AG10803 (cell line): ENCODE measurements at places on chromosomes 16 and 17.
A peak's percentile ranks its signal among the peaks of the same experiment; 100 is the strongest.

DNA sequence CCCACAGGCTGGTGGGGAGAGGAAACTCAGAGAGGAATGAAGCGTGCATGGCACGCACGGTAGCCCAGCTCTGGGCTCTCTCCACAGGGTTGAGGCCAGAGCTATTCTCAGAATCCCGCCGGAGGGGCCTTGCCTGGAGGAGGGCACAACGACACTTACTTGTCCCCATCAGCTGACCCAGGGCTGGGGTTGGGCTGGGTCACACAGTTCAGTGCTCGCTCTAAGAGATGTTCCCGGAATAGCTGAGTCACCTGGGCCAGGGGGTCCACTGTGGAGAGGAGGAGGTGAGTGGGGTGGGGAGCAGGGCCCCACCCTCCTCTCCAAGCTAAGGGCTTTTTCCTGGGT lies 21.8 kb downstream of the SREBF1 start:
- no peak for DNase-seq

DNA sequence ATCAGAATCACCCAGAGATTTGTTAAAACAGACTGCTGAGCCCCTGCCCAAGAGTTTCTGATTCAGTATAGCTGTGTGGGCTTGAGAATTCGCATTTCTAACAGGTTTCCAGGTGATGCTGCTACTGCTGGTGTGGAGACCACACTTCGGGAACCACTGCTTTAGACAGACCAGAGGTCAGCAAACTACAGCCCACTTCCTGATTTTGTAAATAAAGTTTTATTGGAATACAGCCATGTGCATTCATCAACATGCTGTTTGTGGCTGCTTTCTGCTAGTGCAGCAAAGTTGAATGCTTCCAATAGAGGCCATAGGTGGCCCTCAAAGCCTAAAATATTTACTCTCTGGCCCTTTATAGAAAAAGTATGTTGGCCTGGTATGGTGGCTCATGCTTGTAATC lies 32.6 kb upstream of the CLEC19A start:
- no peak for DNase-seq

- DNase-seq: peak; percentile 7
Observed at GRCh38 chr17:39400547-39401411, 647 bp downstream of the FBXL20 start.

DNA sequence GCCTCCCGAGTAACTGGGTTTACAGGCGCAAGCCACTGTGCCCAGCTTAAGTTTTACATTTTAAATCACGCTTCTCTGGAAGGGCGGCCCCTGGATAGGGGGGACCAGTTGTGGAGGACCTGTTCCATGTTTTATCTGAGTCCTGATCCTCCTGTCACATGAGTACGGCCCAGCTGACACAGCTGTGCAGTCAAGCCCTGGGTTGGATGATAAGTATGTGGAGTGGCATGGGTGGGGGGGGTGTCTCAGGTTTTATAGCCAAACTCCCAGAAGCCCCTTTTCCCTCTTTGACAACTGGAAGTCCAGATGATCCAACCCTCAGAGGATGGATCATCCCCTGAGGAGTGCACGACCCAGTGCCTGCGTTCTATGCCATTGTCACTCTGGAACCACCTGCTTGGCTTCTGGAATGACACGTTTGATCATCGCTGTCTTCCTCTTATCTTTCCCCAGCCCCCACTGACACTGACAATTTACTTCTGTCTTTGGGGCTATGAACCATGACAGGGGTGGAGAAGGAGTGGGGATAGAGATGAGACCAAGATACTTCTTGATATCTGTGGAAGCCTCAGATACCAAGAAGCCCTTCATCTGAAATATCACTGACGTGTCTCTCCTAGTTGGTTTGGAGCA lies 191.2 kb downstream of the MSI2 start:
- no peak for DNase-seq

GRCh38 chr17:40800381-40800780 lies 622 bp upstream of the KRT28 start:
- DNase-seq: no peak

DNA sequence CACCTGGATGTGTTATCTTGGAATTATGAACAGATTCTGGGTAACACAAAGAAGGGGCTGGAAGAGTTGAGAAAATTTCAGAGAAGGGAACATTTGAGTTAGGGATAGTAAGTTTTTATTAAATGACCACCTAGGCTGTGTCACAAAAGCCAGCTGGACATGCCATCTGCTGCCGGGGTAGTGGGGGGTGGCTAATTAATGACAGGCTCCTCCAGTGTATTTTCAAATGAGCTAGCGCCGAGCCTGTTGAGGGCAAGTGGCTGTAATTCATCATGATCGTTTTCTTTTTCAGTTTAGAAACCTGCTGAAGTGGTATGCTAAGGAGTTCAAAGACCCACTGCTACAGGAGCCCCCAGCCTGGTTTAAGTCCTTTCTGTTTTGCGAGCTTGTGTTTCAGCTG lies 6.2 kb downstream of the TMEM97 start:
- no peak for DNase-seq

DNA sequence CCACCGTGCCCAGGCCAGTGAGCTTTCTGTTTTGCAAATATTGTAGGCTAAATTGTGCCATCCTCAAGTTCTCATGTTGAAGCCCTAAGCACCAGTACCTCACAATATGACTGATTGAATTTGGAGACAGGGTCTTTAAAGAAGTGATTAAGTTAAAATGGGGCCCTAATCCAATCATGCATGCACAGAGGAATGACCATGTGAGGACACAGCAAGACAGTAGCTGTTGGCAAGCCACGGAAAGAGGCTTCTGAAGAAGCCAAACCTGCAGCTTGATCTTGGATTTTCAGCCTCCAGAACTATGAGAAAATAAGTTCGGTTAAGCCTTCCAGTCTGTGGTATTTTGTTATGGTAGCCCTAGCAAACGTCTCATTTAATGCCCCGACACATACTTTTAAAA lies 24.9 kb downstream of the TOM1L2 start:
- DNase-seq: no peak

GRCh38 chr17:8922451-8922850 lies 43.1 kb downstream of the PIK3R5 start:
- DNase-seq: peak; percentile 96

DNA sequence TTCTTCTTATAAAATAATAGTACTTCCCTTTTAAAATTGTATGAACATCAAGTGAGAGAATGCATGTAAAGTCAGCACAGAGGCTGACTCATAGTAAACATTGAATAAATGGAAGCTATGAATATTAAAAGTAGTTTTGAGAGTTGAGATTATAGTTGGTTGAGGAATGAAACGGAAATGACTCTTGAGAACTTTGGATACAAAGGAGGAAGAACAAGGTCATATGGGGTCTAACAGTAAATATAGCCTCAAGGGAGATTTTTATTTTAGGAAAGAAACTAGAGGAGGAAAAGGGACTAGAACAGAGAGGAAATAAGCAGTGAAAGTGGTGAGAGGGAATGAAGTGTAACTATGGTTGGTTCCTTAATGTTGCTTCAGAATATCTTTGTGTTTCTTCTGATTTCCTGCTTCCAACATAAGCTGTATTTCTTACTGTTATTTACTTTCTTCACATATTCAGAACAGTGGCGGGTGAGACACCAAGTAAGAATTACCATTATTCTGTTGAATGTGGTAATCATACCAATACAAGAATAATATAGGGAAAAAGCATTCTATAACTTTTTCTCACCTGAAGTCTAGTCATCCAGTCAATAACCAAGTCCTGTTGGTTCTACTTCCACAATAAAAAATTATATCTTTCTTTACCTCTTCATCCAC lies 165.1 kb downstream of the CHD9 start:
- DNase-seq: no peak

DNA sequence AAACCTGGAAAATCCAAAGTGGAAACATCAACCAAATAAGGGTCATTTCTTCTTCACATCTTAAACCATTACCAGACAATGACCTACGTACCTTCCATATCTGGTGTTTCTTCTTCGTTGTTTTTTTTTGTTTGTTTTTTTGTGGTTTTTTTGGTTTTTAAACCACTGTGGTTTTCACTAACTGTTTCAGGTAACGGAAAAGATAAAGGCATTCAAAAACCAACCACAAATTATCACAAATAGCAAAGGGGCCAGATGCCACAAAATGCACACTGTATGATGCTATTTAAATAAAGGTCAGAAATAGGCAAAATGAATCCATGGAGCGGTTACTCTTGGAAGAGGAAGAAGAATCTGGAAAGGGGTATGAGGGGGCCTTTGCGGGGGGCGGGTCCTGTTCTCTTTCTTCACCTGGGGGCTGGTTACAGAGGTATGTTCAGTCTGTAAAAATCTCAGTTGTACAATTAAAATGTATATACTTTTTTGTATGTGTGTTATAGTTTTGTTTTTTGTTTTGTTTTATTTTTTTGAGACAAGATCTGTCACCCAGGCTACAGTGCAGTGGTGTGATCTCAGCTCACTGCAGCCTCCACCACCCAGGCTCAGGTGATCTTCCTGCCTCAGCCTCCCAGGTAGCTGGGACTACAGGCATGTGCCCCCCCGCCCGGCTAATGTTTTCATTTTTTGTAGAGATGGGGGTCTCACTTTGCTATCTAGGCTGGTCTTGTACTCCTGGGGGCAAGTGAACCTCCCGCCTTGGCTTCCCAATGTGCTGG lies 29.6 kb downstream of the LITAF start:
- DNase-seq: no peak

GRCh38 chr17:30477083-30477773 lies at the start of gene GOSR1:
TSS of gene GOSR1 (plus strand) at chr17:30477408. CDS start at chr17:30477434, 26 bp downstream.
- peak; percentile 95 for DNase-seq

DNA sequence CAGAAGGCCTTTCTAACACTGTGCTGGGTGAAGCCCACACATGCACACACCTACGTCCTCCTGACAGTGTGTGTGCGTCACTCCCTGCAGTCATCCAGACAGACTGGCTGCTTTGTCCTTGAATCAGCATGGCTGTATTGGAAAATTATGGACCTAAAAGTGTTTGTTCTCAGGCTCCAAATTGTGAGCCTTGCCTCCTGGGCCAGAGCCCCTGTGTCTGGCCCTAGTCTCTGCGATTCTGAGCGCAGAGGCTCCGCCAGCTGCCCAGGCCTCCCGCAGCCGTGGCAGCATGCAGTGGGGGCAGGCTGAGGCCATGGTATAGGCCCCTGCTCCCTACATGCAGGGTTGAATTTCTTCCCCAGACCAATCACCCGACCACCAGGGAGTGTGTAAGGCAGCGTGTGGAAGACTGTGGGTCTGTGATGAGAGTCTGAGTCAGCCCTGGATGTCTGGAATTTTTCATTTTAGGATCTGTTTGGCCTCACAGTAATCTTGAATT lies 166.9 kb downstream of the LGALS9B start:
- DNase-seq: peak; percentile 83

- DNase-seq: no peak
Observed at GRCh38 chr17:50630524-50631194, 4.0 kb upstream of the ABCC3 start.

DNA sequence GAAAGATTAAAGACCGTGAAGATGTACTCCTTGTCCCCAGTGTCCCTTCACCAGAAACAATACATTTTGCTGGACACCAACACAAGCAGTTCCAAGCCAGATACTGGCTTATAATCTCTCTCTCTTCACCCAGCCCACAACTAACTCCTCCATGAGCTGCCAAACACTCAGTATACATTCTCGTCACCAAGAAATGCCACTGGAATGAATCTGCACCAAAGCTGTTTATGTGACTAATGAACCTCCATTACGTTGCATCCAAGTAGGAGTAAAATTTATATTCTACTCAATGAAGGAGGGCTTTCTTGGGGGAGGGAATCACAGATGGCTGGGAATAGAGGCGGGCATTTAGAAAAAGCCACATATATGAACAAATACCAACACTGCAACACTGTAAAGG lies 20.9 kb upstream of the SOX9 start:
- no peak for DNase-seq

GRCh38 chr17:44398692-44399691 lies 9.5 kb upstream of the ITGA2B start:
- DNase-seq: no peak

DNA sequence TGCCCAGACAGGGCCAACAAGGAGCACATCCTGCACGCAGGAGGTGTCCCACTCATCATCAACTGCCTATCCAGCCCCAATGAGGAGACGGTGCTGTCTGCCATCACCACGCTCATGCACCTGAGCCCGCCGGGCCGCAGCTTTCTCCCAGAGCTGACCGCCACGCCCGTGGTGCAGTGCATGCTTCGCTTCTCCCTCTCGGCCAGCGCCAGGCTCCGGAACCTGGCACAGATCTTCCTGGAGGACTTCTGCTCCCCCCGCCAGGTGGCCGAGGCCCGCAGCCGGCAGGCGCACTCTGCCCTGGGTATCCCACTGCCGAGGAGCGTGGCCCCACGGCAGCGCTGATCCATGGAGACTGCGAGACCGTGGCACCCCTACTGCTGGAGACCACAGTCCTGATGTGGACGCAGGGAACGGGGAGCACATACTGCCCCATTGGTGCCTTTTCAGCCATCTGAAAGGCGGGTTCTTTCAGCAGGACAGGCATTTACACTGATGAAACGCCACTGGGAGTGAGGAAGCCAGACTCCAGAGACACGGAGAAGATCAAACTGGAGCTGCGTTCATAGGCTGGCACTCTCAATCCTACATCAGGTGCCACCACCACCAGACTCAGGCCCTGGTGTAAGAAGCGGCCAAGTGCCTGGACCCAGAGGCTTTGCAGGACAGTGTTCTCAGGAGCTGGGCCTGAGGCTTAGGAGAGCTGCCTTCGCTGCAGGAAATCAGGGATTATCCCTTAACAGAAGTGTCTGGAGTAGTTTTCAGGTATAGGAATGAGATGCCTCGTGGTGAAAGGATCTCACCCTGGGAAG lies 2.6 kb downstream of the NT5C start:
- DNase-seq: no peak

DNA sequence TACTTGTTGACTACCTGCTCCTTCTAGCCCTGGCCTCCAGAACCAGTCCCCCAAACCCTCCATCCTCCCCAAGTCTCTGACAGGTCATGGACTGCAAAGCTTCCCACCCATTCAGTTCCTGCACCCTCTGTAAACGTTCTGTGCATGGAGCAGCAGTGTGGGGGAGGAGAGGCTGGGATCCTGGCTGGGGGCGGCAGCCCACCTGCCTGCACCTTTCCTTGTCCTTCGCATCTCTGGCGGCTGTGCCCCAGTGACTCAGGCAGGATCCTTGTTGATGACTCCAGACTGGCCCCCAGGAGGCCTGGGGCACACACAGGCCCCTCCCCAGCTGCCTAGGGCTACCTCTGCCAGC lies 1.6 kb upstream of the PKMYT1 start:
- DNase-seq: no peak

DNA sequence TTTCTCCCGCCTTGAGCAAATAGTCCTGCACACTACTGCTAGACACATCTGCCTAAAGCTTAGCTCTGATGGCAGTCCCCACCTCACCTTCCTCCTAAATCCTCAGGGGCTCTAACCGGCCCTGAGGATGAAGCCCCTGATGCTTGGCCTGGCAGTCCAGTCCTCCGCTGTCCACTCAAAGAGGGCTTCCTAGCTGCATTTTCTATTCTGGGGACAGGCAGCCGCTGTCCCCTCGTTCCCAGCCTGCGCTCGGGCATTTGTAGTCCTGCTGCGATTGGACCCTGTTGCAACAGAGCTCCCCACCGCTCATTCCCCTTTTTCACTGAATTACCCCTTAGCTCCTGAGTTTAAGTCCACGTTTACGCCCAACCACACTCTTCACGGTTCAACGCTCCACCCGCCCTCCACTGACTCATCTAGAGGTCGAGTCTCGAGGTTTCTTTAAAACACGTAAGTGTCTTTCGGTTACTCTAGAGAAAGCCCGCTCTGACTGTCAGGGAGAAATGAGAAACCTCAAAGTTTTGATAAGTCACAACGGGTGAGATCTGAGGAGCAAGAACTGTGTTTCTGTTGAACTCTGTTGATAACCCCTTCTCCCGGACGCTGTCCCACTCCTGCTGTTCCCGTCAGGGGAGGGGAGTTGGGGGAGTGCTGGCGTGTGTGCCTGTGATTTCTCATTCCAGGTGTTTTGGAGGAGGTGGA lies 4.5 kb downstream of the CCR7 start:
- DNase-seq: peak; percentile 41
